ENCODE measurements at places on chromosomes 7 and 10. TPM values are rescaled to one million over a fixed set of nuclear protein-coding genes. Genes with fewer than 3 reads are reported as not detected.

GRCh38 chr7:41067576-41067975, 635.3 kb downstream of the INHBA start:
- DNase-seq = no peak

DNA sequence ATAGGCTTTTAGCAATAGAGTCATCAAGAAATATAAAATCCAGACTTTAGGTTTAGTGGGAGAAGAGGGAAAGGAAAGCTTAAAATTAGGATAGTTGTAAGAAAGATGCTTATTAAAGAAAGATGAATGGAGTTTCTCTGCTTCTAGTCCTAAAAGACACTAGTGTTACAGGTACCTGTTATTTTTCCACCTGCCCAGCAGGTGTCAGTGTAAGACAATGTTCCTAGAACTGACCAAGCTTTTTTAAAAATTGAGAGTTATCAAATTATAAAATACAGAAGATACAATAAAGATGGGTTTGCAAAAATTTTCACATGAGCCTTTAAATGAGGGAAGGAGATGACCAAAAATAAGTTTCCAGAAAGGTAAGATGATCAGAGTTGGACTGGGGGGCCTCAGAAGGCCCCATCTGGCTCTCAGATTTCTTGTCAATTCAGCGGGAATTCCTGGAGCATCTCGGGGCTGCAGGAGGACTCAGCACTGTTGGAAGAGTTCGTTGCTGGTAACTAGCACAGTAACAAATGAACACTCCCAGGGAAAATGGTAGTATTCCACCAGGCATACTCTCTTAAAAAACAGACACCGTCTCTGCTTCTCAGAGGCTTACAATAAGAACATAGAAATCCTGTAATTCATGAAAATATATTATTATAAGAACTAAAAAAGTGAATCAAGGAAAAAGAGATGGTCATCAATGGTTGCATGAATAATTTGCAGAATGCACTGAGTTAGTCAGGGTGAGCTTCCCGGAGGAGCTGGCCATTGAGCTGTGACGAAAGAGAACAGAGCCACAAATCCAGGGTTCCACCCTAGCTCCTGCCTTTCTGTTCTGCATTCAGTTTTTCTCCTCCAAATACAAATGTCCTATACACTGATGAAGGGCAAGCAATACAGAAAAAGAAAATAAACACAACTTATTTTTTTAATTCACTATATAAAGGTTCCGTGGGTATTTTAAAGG, 71.8 kb upstream of the PIK3CG start:
- DNase-seq = no peak

GRCh38 chr10:130954326-130954905, 357.1 kb downstream of the TCERG1L start:
- DNase-seq = no peak

GRCh38 chr7:107622429-107622828, 38.2 kb upstream of the SLC26A4 start:
- peak; percentile 90 for DNase-seq

GRCh38 chr7:143085109-143085508, 33.0 kb downstream of the OR6V1 start:
- DNase-seq = no peak

Gene WDR37
- 10.6 TPM for total RNA-seq

Gene PPP1R9A
- 11.7 TPM for total RNA-seq

Measured in epithelial cell of proximal tubule (primary cell).